ENCODE measurements at places on chromosomes 7 and 10.
A peak's percentile ranks its signal among the peaks of the same experiment; 100 is the strongest.

- no peak for DNase-seq
Measured at GRCh38 chr7:106573125-106573663, 87.8 kb downstream of the CCDC71L start.

GRCh38 chr7:67843001-67843565 is 846.5 kb downstream of the TYW1 start:
- no peak for DNase-seq

GRCh38 chr7:114959931-114960330 is 38.0 kb downstream of the MDFIC start:
- DNase-seq, result no peak

DNA sequence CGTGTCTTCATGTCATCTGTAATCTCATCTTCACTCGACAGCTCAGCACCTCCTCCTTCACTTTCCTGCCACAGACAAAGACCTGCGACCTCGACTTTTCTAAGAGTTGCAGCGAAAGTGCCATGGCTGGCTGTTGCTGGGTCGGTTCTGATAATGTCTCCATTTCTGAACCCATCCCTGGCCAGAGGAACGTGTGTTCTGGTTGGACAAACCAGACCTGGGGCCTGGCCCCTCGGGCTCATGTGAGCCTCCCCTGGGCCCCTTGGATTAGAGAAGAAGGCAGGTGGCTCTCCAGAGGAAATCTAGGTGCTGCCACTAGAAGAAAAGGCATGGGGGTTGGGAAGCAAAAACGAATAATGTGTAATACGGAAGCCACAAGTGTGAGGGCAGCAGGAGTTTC is 273.7 kb downstream of the GLRX3 start:
- DNase-seq, result peak; percentile 41

DNA sequence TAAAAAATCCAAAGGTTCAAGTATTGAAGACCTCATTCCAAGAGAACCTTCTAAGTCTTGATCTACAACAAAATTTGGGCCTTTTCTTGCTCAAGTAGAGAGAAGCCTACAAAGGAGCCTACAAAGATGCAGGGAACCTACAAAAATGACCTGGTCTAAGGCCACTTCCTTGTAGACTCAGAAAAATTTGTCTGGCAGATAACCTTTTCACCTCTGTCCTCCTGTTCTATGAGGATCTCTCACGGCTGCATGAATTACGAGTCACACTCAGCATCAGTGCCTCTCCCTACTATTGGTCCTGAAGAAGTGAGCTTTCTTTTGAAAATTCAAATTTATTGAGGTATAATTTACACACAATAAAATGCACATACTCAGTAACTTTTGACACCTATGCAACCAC is 29.3 kb downstream of the CCNJ start:
- no peak for DNase-seq

- no peak for DNase-seq
Measured at GRCh38 chr7:7202375-7202720, 20.0 kb downstream of the C1GALT1 start.

DNA sequence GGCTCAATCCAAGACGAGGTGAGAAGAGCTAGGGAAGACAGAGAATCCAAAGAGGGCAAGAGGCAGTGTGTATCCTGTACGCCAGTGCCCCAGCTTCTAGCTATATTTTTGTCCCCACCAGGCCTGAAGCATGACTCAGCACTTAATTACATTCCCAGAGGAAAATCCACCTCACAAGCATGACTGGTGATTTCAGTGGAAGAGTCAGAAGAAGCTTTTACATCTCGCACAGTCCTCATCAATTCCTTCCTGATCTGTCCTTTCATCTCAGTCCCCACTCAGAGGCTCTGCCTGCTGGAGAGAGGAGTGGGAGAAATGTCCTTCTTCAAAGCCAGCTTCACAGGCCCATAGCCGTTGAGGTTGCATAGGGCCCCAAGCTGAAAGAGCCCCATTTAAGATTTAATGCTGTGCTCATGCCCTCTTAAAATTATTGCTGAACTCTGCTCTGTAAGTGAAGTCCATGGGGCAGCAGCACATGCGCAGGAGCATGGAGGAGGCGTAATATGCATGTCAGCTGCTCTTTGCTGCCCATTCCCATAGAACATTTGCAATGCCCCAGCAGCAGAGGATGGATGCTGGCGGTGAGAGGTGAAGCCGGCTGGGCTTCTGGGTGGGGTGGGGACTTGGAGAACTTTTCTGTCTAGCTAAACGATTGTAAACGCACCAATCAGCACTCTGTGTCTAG is 39.0 kb upstream of the AOAH start:
- no peak for DNase-seq

GRCh38 chr10:7046615-7047014 is 364.2 kb downstream of the SFMBT2 start:
- DNase-seq, result no peak

- peak; percentile 68 for DNase-seq
Measured at GRCh38 chr7:149284343-149284742, 22.3 kb downstream of the ZNF783 start.

DNA sequence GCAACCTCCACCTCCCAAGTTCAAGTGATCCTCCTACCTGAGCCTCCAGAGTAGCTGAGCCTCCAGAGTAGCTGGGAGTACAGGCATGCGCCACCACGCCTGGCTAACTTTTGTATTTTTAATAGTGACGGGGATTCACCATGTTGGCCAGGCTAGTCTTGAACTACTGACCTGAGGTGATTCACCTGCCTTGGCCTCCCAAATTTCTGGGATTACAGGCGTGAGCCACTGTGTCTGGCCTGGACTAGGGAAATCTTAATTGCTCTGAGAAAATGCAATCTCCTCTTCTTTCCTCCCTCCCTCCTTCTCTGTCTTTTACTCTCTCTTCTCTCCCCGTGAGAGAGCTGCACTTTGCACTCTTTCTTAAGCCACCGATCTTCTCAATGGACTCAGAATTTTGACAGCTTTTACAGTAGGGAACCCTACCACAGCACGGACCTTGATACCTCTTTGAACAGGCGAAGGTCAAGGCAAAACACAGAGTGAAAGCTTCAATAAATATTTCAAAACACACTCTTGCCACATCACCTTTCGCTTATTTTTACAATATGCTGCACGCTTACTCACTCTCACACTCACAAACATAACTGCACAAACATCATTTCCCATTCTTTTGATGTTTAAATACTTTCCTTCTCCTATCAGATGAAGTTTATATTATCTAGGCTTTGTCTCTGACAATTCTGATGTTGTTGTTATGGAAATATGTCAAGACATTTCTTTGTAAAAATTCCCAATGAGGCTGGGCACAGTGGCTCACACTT is 173.4 kb upstream of the NRP1 start:
- DNase-seq, result no peak

DNA sequence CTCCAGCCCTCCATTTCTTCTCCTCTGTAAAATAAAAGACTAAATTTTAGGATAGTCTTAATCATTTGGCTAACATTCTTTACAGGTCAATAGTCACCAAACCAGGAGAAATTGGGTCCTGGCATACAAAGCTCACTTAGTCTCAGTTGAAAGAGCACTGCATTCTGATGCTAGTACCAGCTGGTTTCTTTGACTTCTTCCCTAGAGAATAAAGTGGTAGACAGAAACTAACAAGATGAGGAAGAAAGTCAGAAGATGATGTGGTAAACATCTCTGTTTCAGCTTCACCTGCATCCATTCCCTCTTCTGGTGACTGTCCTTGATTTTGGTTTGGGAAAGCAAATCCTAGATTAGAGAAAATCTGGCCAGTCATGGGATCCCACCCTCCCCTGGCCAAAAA is 37.2 kb downstream of the NKX2-3 start:
- DNase-seq, result no peak

GRCh38 chr7:95817866-95818640 is 45.7 kb downstream of the DYNC1I1 start:
- DNase-seq, result no peak

- DNase-seq, result no peak
Measured at GRCh38 chr7:111763221-111763801, 201.0 kb upstream of the IMMP2L start.

GRCh38 chr10:7457478-7458316 is 46.9 kb upstream of the SFMBT2 start:
- DNase-seq, result no peak

DNA sequence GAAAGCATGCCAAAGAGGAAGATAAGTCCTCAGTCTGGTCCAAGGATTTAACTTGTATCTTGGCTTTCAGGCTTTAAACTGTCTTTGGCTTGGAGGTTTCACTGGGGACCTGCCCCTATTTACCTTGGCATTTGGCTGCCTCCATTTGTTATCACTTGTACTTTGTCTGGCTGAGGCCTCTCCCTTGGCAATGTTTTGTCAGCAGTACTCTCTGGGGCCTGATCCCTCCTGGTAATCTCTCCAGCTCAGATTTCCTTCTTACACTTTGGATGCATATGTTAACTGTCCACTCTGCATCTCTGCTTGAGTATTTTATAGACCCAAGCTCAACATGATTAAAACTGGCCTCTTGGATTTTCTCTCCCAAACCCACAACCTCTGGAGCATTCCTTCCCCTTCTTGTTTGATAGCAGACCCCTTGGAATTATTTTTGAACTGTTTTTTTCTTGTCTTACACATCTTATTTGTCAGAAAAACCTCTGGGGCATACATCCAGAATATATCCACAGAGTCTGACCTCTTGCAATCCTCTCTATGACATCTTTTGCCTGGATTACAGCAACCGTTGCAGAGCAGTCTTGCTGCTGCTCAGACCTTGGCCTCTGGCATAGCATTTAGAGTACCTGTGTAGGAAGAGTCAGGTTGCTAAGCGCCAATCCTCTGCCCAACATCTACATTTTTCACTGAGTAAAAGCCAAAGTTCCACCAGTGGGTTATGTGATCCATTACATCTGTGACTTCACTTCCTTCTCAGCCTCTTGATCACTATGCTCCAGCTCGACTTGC is 35.2 kb downstream of the ZNF487 start:
- no peak for DNase-seq

Measured in coronary artery (tissue), 2 donors.